ENCODE measurements at places on chromosomes 6 and 20. TPM values are rescaled to one million over a fixed set of nuclear protein-coding genes. Genes with fewer than 3 reads are reported as not detected.

The CRISP2 gene
- total RNA-seq: not detected

DNA sequence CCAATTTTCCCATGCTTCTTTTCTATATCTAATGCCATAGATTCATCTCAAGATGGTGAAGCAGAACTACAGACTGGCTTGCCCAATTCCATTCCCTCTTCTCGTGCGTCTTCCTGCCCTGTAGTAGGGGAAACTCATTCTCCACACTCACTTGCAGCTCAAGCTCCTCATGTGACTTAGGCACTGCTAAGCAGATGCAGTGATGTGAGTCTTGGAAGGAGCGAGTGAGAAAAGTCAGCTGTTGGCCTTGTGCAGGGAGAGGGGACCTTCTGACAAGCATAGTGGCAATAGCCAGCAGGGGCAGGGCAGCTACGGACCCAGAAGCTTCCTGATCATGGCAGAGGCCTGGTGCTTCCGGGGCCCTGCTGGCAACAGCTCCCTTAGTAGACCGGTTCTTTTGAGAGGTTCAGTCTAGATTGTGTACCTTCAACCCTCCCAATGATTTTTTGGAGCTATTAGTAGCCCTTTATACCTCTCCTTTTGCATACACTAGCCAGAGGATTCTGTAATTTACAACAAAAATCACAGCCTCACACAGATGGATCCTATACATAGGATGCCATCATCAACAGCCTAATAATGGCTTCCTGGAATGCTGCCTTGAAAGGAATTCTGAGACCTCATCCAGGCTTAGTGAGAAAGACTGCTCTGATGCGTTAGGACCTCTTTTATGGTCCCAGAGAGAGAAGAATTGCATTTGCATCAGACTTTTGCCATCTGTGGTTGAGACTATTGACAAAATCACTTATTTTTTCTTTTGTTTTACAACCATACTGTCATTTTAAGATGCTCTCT, 121.5 kb upstream of the RIPOR2 start:
- DNase-seq: no peak

DNA sequence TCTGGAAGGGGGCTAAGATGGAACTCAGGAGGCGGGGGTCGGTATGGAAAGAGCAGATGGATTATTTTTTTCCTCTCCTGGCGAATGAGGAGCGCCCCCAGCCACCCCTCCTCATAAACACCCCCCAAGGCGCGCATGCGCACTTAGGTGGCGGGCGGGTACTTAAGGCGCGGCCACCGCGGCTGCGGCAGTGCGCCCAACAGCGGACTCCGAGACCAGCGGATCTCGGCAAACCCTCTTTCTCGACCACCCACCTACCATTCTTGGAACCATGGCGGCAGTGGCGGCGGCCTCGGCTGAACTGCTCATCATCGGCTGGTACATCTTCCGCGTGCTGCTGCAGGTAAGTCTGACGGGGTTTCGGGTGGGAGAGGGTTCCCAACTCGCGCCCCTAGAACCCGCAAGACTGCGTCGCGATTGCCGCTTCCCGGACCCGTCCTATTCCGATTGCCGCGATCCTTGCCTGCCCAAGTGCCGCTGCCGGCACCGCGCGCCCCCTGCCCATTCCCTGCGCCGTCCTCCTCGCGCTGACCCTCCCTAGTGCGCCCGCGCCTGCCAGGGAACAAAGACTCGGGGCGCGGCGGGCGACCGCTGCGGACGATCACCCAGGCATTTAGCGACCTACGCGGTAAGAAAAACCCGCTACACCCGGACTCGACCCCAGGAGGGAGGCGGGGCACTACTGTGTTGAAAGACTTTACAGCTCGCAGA, at the start of gene NNAT:
Gene NNAT, plus strand, starts transcription at position 190 of the 711 bp plus-strand sequence. Its CDS starts 82 bp downstream, at position 272.
- no peak for DNase-seq

DNA sequence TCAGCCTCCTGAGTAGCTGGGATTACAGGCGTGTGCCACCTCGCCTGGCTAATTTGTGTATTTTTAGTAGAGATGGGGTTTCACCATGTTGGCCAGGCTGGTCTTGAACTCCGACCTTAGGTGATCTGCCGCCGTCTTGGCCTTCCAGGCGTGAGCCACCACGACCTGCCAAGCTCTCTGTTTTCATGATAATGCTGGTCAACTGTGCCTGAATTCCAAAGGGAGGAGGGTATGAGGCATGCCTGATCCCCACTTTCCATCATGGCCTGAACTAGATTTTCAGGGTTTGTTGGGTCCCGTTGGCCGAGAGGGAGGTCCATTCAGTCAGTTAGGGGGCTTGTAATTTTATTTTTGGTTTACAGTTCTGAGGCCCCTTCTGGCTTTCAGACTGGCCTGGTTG, 28.0 kb upstream of the ANGPT4 start:
- DNase-seq: no peak

DNA sequence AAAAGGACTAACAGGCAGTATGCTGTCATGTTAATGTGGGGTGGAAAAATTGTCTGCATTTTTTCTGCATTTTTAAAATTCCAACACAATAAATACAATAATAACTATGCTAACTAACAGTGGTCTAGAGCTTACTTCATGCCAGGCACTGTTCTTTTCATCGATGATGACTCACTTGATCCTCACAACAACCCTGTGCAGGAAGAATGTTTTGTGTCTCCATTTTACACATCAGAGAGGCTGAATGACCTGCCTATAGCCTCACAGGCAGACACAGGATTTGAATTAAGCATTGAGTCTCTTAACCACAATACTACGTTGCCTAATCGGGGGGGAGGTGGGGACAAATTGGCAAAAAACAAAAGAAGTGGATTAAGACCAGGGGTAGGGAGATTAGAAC, 26.9 kb upstream of the FANCE start:
- no peak for DNase-seq

DNA sequence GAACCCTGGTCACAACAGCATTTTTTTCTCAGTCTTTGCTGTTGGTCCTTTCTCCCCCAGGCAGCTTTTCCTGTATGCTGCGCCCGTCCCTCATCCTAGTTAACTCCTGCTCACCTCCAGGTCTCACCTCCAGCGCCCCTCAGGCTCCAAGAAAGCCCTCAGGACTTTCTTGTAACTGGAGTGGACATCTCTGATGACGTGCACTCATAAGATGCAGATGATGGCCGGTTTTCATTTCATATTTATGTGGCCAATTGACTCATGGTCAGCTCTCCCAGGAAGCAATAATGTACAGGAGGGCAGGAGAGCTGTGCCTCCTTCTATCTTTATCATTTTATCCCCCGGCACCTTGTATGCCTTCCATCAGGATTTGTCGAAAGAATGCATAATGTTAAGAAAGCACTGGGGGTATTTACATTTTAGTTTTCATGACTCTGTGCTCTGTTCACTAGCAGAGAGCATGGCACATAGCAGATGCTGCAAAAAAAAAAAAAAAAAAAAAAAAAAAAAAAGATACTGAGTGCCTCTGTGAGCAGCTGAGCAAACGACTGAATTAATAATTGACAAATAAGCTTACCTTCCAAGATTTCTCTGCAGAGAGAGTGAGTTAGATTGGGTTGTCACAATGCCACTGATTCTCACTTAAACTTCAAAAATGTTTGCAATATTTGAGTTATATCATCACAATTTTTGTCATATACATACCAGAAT, 170.2 kb downstream of the DOK5 start:
- DNase-seq: no peak

GRCh38 chr20:62066983-62067433, 1.3 kb upstream of the TAF4 start:
- peak; percentile 37 for DNase-seq

DNA sequence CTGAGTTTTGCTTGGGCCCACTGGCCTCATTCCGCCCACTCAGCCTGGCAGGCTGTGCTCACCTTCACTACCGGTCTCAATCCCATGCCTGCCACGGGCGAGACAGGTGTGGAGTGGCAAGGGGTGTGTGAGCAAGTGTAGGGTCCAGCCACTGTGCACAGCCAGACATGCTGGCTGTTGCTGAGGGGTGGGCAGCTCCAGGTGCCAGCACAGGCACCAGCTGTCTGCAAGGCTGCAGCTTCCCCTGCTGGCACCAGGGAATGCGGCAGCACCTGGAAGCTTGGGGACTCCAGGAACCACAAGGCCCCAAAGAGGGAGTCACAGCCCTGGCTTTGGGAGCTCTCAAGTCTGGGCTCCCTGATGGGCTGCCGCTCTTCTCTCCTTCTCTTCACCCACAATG, 372.7 kb downstream of the CBLN4 start:
- no peak for DNase-seq

DNA sequence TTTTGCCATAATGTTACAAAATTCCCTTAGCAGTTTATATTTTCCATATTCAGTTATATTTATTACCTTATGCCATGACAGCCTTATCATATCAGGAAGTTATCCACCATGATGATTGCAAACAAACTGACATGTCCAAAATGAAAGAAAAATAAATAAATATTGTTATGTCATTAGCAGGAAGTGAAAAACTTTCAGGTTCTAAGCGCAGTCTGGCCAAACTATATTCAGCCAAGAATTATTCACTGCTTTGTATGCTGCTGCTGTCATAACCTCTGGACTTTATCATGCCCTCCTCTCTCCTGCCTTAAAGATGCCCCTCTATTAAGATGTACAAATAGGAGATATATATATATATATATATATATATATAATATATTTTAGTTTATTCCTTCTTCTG, 27.7 kb upstream of the DEFB112 start:
- no peak for DNase-seq

The MUCL3 gene
- not detected for total RNA-seq

The HLA-DRB1 gene
- total RNA-seq: 46.0 TPM

DNA sequence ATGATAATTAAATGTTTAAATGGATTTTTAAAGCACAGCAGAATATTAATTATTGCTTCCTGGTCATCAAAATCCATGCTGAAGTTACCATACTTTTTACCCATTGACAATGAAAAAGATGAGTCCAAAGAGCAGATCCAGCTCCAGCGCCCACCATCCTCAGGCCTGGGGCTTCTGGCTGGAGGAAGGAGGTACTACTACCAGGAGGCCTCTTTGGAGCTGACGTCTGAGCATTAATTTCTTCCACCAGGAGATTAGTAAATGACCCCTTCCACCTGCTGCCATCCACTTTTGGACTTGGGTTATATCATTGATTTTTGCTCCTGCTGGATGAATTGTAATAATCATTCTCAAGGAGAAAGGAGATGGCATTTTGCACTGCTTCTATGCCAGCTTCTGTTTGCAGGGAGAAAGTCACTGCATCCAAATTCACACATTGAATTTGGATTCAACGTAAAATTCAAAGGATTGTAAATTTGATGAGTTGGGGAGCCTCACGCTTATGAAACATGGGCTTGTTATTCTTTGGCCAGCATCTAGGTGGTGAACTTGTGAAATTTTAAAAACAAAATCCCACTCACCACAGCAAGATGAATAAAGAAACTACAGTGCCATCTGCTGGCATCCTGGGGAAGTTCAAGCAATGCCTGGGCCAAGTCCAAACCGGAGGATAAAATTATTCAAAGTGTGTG, 121.8 kb downstream of the SASH1 start:
- peak; percentile 68 for DNase-seq

The FAXC gene
- not detected for total RNA-seq

GRCh38 chr6:166938704-166939103, 17.6 kb downstream of the RNASET2 start:
- no peak for DNase-seq

- DNase-seq: no peak
These were observed 21.6 kb upstream of the ZBTB22 start for GRCh38 chr6:33339193-33339592.

The CST7 gene
- total RNA-seq: 43.9 TPM

The TRAPPC3L gene
- total RNA-seq: not detected

The LRP11 gene
- total RNA-seq: 2.2 TPM

DNA sequence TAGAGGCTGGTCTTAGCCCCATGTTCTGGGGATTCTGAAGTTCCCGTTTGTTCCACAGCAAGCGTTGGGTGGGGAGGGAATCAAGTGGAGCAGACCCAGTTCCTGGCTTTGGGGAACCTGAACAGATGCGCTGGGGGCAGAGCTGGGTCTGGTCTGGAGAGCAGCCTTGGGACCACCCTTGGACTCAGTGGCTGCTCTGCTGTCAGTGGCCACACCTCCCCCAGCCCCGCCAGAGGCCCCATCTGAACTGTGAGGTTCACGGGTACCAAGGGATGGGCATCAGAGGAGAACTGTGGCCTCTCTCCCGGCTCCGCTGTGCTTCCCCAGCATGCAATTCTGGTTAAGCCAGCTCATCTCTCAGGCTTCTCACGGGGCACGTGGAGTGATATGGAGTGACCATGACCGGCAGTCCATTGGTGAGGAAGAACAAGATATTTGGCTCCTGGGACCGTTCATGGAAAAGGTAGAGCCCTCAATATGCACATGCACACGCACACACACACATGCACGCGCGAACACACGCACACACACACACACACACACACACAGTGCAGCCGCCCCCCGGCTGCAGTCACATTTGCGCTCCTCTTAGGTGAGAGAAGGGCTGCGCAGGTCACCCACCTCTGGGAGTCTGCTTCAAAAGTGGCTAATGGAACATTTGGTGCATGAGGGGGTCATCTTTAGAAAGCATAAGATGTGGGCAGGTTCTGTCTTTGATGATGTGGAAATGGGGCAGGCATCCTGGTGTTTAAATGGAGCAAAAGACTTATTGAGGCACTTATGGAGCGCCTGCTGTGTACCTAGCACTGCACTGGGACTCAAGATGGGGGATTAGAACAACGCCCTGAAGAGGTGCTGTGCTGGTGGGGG, 6.0 kb downstream of the DLGAP4 start:
- peak; percentile 12 for DNase-seq

GRCh38 chr20:59403261-59403961, 103.0 kb downstream of the EDN3 start:
- peak; percentile 78 for DNase-seq

DNA sequence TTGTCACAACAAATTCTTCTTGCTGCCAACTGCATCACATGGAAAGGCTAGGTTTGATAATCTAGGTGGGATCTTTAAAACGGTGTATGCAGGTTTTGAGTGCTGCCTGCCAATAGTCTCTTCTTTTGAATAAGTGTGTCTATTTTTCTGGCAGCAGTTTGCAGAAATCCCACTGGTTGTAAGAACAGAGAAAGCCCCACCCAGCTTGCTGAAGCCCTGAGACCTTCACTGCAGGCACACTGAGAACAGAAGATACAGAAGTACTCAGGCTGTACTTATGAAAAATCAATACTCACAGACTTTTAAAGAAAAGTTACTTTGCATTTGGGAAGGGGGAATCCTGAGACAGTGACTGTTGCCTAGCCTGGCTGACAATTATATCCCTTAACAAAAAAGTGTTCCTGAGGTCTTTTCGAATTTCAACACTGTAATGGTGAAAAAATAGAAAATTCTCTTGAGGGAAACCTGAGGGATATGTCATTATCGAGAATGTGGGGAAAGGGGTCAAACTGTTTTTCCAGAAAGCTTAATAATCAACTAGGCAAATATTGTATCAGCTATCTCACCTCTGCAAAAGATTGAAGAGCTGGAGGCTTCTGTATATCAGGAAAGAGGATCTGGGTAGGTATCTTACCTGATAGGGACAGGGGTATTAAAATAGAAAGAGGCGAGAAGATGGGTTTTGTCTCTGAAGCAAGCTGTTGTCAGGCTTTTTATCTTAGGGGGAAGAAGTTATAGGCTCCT, 199.9 kb downstream of the LRFN2 start:
- peak; percentile 21 for DNase-seq

All from activated CD8-positive, alpha-beta T cell treated with anti-CD3 and anti-CD28 coated beads, Interleukin-2, amount 10 ng/mL, durations not matched to agents 7 days and 5 days (primary cell).